ENCODE measurements at places on chromosomes 6 and 20.

DNA sequence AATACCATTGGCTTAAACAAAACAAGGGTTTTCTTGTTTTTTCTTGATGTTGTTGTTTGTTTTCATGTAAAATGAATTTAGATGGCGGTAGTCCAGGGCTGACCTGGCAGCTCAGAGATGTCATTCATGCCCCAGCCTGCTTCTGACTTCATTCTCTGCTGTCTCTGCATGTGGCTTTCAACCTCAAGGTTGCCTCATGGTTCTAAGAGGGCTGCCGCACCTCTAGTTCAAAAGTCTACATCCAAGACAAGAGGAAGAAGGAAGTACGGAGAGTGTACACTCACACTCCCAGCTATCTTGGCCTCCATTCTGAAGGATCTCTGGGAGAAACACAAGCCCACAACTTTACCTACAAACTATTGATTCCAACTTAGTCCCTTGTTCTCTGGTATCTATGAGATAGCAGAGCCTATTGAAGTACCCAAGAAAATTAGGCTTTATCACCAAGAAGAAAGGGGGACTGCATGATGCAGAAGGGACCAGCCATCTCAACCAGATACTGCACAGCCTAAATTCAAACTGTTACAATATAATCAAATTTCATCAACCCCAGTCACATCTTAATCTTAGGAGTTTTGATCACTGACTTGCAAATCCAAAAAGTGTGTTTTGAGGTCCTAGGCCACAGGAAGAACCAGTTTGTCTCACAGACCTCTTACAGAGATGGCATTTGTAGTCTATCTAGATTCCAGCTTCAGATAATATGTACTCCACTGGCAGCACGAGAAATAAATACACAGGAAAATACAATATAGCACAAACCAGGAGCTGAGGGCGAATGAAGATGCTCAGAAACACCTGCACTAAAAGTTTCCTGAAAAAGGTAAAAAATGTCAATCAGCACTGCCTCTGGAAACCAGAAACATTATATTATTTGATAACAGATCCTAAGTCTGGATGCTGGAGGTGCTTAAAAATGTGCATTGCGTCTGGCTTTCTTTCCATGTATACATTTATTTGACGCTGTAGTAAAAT, 866 bp upstream of the BTN3A3 start:
- no peak for DNase-seq

DNA sequence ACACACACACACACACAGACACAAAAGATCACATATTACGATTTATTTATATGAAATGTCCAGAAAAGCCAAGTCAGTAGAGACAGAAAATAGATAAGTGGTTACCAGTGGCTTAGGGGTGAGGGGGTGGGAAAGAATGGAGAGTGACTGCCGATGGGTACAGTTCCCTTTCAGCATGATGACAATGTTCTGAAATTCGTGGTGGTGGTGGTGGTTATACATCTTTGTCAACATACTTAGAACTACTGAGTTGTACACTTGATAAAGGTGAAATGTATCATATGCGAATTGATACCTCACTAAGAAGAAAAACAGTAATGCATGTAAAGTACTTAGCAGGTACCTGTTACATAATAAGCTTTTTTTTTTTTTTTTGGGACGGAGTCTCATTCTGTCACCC, 124.3 kb downstream of the SCAF8 start:
- no peak for DNase-seq

DNA sequence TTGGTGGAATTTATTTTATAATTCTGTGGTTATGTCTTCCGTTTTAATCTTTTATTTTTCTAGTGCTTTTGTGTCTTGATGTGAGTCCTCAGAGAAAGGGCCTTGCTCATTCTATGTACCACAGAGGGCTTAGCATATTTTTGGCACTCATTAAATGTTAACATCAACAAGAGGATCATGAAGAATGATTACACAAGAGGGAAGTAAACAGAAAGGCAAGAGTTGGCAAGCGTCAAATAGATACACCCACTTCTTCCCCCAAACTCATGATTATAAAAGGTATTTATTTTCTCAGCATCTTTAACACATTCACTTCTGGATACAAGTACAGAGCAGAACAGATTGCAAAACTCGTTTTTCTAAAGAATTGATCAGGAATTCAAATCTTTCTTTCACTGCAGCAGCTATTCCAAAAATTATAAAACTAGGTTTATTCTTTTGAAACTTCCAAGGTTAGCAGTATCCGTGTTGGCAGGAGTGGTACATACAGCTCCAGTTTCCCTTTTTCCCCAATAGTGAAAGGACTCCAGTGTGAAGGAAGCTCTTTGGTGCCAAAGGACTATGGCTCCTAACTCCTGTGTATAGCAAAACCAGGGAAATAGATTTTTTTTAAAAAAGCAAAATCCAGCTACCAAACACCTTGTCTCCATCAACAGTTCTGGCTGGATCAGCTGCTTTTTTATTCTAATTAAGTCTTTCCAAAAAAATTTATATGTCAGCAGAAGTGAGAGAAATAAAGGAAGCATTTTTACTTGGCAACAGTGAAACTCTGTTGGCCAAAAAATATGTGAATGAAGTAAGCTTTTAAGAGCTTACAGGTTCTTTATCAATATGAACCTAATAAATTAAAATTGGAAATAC, 221.9 kb downstream of the ADGRG6 start:
- no peak for DNase-seq

DNA sequence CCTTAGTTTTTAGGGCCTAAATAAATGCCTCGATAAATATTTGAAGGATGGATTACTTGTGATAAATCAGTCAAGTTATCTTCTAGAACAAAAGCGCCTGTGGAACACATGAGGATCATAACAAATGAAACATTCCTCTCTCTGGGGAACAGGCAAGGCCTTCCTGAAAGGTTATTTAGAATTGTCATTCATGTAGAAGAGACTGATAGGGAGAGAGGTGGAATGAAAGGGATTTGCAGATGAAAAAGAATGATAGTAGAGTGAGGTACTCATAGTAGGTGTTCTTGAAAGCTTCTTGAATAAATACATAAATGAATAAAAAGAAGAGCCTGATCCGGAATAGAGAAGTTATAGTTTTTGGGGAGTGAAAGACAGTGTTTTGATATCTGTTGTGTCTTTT, 30.5 kb downstream of the TSPYL4 start:
- no peak for DNase-seq

DNA sequence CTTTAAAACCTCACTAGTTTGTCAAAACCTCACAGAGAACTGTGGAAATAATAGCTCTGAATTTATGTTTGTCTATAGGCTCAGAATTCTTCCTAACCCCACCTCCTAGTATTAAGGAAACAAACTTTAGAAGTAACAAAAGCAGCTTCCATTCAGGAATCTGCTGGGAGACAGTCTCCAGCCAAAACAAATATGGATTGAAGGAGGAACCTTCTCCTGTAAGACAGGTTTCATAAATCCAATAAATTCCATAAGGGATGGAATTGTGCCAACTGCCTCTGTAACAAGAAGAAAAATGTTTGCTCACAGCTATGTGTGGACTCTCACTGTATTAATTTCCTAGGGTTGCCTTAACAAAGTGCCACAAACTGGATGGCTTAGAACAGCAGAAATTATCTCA, 7.5 kb downstream of the SYCP2 start:
- DNase-seq, result no peak

GRCh38 chr20:38519426-38519825, 46.8 kb downstream of the RALGAPB start:
- DNase-seq, result no peak

DNA sequence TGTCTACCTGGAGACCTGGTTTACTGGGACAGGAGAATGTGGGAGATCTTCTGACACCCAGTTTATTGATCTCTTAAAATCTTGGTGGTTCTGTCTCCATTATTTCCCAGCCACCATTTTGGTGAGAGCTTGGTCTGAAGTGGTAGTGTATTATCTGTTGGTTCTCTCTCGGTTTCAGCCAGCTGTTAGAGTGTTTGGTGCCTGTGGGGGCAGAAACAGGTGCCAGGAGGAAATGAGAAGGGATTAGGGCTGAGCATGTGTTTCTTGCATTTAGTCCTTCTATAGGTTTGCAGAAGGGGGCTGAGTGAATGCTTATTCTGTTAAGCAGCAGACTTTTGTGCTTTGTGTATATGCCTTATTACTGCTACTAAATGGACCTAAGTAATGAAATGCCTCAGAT, 9.6 kb downstream of the JARID2 start:
- no peak for DNase-seq

GRCh38 chr20:48153523-48153922, 368.2 kb upstream of the SULF2 start:
- no peak for DNase-seq

All from naive thymus-derived CD4-positive, alpha-beta T cell (primary cell).